ENCODE measurements at places on chromosomes 3 and 15.

- no peak for DNase-seq
Observed at GRCh38 chr3:134496471-134497071, 10.7 kb downstream of the CEP63 start.

- no peak for DNase-seq
Observed at GRCh38 chr15:57924598-57924997, 140.9 kb downstream of the ALDH1A2 start.

DNA sequence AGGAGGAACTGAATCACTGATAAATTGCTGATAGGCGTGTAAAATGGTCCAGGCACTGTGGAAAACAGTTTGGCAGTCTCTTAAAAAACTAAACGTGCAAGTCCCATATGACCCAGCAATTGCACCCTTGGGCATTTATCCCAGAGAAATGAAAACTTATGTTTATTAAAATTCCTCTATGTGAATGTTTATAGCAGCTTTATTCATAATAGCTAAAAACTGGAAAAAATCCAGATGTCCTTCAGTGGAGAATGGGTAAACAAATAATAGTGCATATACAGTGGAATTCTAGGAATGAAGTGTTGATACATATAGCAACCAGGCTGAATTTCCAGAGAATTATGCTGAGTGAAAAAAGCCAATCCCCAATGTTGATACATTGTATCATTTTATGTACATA, 482.2 kb upstream of the PDZRN3 start:
- no peak for DNase-seq

DNA sequence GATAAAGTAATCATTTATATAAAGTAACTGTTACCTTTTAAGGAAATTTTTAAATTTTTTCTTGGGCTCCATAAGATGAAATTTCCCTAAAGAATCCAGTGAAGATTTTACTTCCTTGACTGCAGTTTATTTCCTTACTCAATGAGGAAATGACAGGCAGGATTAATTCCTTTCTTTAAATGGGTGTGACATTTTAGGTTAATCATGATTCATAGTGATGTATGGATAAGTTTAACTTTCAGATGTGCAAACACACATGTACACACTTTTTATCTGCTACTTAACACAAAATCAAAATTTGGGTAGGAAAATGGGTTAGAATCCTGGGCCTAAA, 11.2 kb upstream of the LEO1 start:
- DNase-seq = no peak

GRCh38 chr3:12994357-12994606, 78.9 kb downstream of the IQSEC1 start:
- DNase-seq = no peak

DNA sequence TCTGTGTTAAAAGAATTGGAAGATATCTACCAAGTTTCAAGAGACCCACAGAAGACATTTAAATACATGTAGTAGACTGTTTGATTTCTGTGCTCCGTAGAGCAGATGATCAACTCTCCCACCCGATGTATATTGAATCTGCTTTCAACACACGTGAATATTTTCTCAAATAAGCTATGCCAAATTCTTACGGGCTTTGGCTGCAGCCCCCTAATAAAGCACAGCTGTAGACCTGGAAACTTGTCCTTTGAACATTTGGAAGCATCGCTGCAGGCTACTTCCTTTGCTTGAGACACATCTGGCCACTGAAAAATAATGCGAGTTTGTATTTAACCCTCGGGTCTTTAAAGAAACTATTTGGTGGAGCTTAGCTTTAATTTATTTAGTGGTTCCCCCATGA, 98.3 kb upstream of the SELENOK start:
- DNase-seq = no peak

GRCh38 chr3:169668957-169669741, 5.6 kb upstream of the MECOM start:
- no peak for DNase-seq

- DNase-seq = no peak
Observed at GRCh38 chr15:45884755-45885445, 250.1 kb downstream of the SQOR start.

DNA sequence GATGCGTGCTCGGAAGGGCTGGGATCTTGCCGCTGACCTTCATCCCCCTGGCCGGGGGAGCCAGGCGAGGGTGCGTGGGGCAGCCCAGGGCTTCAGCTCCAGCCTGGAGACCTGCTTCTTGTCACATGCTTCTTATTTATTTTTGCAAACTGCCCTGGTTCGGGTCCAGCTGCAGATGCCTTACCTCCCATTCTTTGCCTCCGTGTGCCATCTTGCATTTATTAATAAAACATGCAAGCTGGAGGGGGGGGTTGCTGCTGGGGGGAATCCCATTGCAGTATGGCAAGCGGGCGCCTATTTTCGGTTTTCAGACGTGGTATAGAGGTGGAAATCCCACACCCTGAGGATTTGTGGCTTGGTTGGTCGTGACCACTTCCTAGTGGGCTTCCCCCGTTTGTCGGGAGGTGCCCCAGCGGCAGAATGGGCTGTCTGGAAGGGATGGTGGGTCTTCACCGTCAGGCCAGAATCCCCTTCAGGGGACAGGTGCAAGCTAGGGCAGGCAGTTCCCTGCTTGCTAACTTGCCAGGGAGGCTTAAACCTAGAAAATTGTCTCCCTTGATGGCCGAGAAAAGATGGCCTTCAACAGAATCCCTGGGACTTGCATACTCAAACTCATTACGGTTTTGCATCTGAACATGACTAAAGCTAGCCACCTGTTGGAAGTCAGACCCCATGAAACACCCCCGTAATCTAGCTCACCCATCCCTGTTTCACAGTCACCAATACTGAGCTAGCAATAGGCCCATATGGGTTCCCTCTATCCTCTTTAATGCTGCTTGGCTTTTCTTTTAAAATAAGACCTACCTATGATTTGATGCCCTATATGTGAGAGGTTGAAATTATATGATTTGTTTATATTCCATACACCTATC, 569 bp downstream of the TMEM266 start:
- no peak for DNase-seq

- peak; percentile 79 for DNase-seq
Observed at GRCh38 chr3:50192689-50193141, 1.3 kb downstream of the GNAT1 start.

DNA sequence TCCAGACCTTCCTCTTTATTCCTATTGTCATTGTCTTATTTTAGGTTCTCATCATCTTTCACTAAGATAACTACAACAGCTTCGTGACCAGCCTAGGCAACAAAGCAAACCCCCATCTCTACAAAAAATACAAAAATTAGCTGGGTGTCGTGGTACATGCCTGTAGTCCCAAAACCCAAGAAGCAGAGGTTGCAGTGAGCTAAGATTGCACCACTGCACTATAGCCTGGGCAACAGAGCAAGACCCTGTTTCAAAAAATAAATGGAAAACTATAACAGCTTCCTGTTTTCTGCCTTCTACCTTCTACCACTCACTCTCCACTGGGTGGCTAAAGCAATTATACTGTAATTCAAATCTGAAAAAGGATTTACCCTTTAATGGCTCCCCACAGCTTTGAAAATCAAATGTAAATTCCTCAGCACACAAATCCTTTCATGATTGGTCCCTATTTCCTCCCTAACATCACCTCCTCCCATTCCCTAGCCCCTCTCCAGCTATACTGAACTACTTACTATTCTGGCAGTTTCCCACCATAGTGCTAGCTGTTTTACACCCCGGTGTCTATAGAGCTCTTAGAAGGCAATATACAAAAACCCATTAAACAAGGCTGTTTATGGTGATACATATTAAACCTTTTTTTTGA, 33.4 kb downstream of the LRRFIP2 start:
- DNase-seq = no peak

GRCh38 chr15:78565951-78566774, 843 bp downstream of the CHRNA5 start:
- DNase-seq = no peak

GRCh38 chr3:58416191-58416590, 17.4 kb downstream of the PDHB start:
- no peak for DNase-seq

DNA sequence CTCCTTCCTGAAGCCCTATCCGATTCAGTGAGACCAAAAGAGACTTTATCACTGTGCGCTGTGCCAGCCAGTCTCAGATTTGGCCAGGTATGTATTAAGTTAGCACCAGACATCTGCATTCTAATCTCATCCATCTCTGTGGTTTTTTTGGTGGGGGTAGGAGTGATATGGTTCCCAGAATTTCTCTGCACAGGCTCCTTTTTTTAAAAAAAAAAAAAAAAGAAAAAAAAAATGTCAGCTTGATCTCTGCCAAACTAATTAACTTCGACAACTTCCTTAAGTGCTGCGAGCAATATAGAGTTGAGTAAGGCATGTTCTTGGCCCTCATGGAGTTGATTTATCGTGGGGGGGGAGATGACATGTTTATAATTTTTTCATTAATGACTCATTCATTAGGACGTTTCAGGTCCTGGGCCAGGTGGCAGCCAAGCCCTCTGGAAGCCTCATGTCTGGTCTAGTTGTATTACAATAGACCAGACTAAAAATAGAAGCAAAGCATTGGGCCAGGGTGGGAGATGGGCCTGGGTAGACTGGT, 12.9 kb downstream of the SLCO3A1 start:
- DNase-seq = no peak

GRCh38 chr3:101676765-101677435, at the start of gene ZBTB11:
TSS of gene ZBTB11 (minus strand) at chr3:101677132. CDS start at chr3:101676914, 218 bp downstream.
- DNase-seq = peak; percentile 99
